Esophagus squamous epithelium (tissue), 5 donors: ENCODE measurements at places on chromosomes 2 and 18.

GRCh38 chr18:31371989-31372388 is 4.6 kb upstream of the DSG4 start:
- DNase-seq: no peak

- no peak for DNase-seq
Measured at GRCh38 chr18:29160170-29160569, 983.2 kb upstream of the CDH2 start.

- DNase-seq: no peak
Measured at GRCh38 chr2:33765122-33765521, 166.0 kb upstream of the FAM98A start.

GRCh38 chr2:15691586-15692310 is 100.1 kb downstream of the DDX1 start:
- no peak for DNase-seq

DNA sequence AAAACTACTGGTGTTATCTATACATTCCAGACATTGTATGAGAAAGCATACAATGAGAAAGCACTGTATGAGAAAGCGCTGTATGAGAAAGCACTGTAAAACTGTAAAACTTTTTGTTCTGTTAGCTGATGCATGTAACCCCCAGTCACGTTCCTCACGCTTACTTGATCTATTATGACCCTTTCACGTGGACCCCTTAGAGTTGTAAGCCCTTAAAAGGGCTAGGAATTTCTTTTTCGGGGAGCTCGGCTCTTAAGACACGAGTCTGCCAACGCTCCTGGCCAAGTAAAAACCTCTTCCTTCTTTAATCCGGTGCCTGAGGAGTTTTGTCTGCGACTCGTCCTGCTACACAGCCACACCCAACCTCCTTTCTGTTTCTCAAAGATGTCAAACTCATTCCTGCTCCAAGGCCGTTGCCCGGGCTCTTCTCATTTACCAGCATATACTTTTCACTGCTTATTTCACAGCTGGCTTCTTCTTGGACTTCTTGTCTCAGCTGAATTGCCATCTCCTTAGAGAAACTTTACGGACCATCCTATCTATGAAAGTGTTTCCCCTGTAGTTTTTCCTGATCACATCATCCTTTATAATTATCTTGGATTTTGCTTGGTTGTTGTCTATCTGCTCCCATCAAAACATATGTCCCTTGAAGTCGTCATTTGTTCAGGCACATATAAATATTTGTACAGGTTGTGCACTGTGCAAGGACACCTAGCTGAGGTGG is 29.8 kb upstream of the YES1 start:
- no peak for DNase-seq

DNA sequence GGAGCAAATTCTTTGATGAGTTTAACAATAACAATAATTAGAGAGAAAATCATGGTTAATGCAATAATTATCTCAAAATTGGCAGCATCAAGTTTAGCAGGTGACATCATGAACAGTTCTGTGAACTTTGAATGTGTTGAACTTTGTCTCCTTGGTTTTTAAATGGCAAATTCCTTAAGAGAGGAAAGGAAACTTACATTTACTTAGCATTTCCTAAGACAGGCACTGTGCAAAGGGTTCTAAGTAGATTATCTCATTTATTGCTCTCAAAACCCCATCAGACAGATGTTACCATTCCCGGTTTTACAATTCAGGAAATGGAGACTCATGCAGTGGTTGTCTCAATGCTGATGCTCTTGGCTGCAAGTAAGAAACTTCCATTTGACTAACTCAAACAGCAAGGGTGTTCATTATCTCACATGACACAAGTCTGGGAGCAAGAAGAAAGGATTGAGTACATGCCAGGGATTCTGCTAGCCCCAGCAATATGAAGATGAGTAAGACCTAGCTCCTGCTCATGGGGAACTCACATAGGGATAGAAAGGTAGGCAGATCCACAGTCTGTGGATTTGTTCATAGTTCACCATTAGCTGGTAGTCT is 81.3 kb upstream of the ITGA6 start:
- DNase-seq: no peak

GRCh38 chr2:215437614-215438013 is 1.7 kb upstream of the FN1 start:
- DNase-seq: no peak

DNA sequence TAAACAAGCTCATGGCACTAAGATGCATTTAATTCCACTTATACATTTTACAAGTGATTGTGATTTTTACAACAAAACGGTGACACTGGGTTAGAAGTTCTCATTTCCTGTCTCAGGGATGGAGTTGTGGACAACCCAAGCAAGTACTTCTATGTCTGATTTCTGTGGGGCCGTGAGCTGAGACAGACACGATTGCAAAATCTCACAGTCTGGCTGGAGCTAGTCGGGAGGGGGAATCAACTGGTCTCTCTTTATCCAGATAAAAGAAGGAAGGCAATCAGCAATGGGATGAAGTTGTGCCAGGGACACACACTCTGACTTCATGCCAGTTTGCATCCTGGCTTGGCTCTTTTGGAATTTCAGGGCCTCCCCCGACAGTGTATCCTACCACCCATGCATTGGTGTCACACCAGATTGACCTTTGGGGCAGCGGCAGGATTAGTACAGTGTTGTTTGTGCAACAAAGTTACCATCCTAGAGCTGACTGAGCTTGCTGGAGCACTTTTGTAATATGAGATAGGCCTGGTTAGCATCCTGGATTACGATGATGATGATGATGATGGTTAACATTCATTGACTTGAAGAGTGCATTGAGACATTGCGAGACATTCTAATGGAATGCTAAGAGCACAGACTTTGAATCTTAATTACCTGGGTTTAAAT is 98.8 kb downstream of the CTAGE1 start:
- no peak for DNase-seq

- no peak for DNase-seq
Measured at GRCh38 chr2:42960002-42960841, 167.8 kb upstream of the HAAO start.

DNA sequence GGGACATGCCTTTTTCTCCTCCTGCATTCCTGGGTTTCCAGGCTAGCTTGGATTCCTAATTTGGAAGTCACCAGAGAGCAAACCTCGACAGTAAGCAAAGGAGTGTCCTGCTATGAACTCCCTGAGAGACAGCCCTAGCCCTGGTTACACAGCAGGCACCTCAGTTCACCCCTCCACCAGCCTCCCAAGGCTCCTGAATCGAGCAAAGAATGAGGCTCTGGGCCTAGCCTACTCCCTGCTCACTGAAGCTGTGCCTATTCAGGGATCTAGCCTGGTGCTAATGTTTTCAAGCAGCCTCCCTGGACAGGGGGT is 66.7 kb upstream of the RMDN2 start:
- DNase-seq: no peak

DNA sequence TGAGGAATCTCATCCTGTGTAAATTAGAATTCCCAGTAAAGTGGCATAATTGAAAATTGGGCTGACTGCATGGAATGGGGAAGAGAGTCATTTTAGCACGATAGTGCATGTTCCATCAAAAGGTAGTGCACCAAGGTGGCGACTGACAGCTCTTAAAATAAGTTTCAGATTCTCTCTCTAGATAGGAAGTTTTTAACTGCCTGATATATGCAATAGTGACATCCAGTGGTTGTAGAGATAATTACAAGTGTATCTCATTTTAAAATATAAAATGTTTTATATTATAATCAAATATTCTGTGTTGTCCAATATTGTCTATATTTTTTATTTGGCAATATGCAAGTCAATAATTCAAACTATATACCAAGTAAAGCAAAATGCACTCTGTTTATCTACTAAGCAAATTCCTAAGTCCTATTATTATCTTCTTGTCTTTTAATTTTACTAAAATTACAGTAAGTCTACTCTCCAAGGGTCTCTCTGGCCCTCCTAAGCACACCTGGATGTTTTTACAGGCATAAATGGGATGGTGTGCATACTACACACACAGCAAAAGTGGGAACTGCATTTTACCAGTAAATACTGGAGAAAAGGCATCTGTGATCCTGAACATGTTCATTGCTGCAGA is 397.7 kb upstream of the HNRNPA3 start:
- no peak for DNase-seq

GRCh38 chr2:95344656-95345055 is 47.5 kb downstream of the KCNIP3 start:
- DNase-seq: no peak

GRCh38 chr2:197184959-197185586 is 125.5 kb downstream of the ANKRD44 start:
- DNase-seq: no peak

DNA sequence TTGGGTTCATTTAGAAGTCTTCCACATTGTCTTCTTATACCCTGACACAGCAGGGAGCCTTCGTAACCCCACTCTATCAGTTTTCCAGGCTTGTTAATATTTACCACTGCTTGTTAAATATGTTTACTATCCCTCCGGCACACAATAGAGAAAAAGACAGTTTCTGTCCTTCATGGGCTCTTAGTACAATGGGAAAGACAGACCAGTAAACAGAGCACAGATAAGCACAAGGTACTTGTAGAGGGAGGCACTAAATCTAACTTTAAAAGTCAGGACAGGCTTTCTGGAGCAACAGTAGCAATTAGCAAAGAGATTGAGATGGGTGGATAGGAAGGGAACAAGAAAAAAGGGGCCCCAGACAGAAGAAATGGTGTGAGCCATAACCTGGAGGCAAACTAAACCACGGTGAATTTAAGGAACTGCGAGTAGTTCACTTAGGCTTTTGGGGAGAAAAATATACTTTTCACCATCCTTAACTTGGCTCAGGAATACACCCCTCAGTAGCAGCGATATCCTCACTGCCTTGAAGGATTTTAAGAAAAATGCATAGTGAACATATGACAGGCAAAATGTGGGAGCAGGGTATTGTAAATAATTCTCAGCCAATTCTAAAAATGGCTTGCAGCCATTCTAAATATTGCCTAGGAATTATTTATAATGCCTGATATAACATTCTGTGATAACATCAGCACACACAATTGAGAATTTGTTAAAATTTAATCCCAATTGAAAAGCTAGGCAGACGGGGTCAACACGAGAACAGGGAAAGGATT is 383.7 kb downstream of the CDH2 start:
- DNase-seq: no peak

GRCh38 chr2:233654501-233654900 is 17.2 kb upstream of the UGT1A9 start:
- no peak for DNase-seq

DNA sequence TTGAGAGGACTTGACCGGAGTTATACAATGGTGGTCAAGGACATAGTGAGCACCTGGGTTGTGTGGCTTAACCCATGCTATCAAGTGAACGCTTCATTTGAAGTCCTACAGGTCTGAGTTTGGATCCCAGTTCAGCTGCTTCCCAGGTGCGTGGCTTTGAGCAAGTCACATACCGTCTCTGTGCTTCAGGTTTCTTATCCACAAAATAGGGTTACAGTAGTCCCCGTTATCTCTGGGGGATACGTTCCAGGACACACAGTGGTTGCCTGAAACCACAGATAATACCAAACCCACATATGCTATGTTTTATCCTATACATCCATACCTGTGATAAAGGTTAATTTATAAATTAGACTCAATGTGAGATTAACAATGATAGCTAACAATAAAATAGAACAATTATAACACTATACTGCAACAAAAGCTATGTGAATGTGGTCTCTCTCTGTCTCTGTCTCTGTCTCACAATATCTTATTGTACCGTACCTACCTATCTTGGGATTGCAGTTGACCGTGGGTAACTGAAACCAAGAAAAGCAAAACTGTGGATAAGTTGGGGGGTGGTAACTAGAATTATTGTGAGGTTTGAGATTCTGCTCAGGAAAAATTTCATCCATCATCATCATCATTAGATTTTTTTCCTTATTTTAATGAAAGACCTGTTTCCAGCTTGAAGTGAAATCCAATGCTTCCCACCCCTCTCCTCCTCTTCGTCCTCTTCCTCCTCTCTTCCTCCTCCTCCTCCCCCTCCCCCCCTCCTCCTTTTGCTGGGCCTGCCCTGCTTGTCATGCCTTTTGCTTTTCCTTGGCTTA is 22.7 kb downstream of the LBH start:
- no peak for DNase-seq

GRCh38 chr2:49251766-49252165 is 97.5 kb upstream of the FSHR start:
- DNase-seq: no peak

DNA sequence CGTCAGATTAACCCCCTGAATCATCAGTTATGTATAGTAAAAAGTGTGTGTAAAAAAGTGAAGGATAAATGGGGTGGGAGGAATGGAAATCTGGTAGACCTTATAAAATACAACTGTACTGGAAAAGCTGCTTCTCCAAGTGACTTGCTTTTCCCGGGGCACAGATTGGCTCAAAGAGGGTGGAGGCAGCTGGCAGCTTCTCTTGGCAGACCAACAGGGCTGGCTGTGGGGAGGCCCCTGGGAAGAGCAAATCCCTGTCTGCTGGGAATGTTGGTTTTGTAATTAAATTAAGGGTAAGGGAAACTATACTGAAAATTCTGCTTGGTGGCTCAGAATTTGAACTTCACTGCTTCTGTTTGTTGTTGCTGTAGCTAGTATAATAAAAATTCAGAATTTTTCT is 154.2 kb upstream of the DLX2 start:
- DNase-seq: no peak

DNA sequence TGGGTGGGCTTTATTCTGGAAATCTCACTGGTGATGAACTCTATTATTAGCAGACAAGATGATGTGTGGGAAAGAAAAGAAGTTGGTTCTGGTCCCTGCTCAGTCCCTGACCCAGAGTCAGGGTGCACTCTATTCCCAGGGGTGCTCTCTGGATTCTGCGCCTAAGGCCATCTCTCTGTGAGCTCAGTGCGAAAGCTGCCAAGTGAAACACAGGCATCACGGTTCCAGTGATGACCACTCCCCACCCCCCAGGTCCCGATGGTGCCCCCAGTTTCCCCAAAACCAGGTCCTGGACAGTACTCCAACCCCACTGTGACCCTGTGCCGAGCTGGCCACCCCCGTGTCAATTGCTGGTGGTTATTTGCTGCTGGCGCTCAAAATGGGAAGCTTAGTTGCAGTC is 30.1 kb downstream of the RHOB start:
- DNase-seq: no peak

GRCh38 chr2:100257939-100258338 is 64.4 kb downstream of the LONRF2 start:
- no peak for DNase-seq

DNA sequence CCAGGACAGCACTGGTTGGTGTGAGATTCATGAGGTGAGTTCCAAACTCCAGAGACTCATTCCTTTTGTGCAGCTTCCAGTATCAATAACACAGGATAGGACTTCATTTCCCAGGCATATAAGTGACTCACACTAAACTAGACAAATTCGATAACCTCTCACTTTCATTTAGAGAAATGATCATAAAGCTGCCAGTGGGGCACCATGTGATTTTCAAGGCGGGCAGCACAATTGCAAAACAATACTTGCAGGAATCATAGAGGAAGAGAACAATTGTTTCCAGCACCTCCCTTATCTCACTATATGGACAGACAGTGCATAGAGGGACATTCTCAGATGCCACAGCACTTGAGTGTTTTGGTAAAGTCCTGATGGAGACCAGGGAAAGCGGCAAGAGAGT is 31.3 kb upstream of the DNAH7 start:
- DNase-seq: no peak

DNA sequence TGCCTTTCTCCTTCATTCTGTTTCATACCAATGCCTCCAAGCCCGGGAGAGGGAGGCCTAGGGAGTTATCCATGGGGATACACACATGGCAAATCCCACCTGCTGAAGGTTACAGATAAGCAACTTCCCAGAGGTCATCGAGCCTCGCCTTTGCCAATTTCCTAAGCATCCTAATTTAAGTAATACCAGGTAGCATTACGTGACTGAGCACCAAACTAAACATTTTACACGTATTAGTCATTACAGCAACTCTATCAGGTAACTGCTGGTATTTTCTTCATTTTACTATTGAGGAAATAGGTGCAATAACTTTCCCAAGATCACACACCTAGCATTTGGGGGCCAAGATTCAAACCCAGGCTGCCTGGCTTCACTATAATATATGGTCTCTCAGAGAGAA is 30.1 kb upstream of the BZW1 start:
- DNase-seq: no peak
